ENCODE measurements at places on chromosomes 5 and 9.

DNA sequence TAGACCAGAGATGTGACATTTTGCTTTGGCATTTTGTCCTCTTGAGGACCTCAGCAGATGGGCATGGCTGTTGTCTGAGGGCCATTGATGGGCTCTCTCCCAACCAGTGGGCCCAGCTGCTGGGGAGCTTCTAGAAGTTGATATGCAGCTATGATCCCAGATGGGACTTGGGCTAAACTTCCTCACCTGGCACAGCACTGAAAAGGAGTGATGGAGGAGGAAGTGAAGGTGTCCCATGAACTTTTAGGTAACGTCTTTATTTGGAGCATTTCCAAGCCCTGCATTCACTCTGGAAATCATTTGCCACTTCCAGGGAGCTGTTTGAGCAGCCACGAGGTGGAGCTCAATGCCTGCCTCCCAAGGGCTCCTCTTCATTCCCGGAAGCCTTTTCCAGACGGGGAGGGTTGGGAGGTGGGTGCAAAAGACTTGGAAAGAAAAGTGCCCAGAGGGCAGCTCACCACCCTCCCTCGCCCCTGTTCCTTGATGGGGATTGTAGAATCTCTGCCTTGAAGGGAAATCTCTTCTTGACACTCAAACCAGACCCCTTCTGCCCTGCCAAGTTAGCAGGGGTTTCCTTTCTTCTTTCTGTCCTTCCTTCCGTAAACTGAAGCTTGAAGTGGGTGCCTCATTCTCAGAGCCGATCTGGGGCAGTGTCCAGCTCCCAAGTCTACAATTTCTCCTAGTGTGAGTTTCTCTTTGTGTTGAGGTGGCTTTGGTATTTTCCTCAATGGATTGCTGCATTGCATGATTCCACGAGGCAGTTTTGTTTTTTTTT, 18.1 kb upstream of the NEUROG1 start:
- no peak for DNase-seq

- no peak for DNase-seq
Measured at GRCh38 chr9:110847671-110848070, 179.1 kb downstream of the MUSK start.

GRCh38 chr5:76084496-76085242, 1.5 kb downstream of the SV2C start:
- no peak for DNase-seq

- DNase-seq: no peak
Measured at GRCh38 chr9:120872791-120873502, 4.0 kb downstream of the PHF19 start.

DNA sequence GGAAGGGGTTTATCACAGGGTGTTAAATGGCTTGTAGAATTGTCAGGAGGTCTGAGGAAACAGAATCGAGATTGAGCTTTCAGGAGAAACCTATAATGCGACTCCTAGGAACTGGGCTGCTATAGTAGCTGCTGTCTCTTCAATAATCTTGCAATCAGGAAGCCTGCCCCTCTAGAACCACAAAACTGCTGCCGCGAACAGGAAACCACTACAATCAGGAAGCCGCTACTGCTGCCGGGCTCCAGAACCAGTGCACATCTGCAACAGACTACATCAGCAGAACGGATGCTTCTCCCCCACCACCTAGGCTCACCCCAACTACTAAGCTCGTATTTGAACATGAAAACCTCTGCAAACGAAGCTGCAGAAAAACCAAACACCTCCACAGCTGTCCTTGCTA, 31.6 kb downstream of the TNFSF8 start:
- DNase-seq: no peak

GRCh38 chr5:155299386-155300005, 285.9 kb downstream of the KIF4B start:
- DNase-seq: no peak

GRCh38 chr9:96725576-96725975, 52.3 kb downstream of the ZNF510 start:
- DNase-seq: no peak

DNA sequence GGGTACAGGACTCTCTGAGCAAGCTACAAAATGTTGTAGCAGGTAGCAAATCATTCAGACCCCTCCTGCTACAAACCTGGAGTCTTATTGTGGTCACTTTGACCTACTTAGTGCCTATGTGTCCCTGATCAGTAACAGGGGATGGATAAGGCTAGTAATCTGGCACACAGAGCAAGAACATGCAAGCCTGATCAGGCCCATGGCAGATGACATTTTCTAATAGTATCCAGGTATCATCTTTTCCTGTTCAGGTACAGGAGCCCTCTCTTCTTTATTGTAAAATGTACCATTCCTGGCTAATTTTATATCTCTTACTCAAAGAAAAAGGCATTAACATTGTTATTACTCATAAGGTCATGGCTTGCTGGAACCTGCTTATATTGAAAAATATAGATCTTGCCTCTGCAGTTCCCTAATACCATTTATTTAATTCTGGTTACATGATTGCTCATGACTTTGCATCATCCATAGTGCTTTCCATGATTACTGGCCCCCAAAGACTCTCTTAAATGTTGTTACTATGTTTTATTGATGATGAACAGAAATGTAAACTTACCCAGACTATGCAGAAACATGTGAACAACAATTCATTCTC, 18.2 kb upstream of the CCNH start:
- no peak for DNase-seq

DNA sequence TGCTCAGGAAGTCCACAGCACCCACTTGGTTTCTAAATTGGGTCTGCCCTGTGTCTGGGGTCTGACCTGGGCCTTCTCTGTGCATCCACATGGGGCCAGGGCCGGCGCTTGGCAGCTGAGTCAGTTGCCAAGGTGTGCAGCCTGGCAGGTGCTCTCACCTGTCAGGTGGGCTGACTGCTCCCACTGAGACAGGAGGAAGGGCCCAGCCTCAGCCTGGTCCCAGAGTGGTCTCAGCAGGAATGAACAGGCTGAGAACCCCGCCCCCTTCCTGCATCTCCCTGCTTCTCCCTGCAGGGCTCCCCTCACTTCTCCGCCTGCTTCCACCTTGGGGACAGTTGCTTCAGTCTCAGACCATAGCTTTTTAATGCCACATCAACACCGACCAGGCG, 60.5 kb downstream of the BARX1 start:
- DNase-seq: no peak

GRCh38 chr5:150670948-150671310, 9.9 kb downstream of the MYOZ3 start:
- DNase-seq: no peak
